Stimulated activated CD8-positive, alpha-beta memory T cell treated with anti-CD3 and anti-CD28 coated beads, Interleukin-4, amount 100 ng/mL, for 4 hours (primary cell): ENCODE measurements at places on chromosomes 7 and 10.

DNA sequence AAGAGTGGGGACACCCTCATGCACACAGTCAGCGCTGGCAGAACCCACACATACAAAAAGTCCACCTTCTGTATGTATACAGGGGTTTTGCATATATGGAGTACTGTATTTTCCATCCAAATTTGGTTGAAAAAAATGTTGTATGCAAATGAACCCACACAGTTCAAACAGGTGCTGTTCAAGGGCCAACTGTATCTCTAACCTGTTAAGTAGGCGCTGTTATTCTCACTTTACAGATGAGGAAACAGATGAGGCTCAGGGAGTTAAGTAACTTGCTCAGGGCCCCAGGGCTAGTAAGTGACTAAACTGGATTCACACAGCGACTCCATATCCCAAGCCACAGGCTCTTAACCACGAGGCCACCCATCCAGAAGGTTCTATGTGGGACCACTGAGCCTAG lies 69.9 kb downstream of the C10orf105 start:
- no peak for DNase-seq

GRCh38 chr7:5687936-5688630 lies 93.4 kb downstream of the RNF216 start:
- DNase-seq, result no peak

DNA sequence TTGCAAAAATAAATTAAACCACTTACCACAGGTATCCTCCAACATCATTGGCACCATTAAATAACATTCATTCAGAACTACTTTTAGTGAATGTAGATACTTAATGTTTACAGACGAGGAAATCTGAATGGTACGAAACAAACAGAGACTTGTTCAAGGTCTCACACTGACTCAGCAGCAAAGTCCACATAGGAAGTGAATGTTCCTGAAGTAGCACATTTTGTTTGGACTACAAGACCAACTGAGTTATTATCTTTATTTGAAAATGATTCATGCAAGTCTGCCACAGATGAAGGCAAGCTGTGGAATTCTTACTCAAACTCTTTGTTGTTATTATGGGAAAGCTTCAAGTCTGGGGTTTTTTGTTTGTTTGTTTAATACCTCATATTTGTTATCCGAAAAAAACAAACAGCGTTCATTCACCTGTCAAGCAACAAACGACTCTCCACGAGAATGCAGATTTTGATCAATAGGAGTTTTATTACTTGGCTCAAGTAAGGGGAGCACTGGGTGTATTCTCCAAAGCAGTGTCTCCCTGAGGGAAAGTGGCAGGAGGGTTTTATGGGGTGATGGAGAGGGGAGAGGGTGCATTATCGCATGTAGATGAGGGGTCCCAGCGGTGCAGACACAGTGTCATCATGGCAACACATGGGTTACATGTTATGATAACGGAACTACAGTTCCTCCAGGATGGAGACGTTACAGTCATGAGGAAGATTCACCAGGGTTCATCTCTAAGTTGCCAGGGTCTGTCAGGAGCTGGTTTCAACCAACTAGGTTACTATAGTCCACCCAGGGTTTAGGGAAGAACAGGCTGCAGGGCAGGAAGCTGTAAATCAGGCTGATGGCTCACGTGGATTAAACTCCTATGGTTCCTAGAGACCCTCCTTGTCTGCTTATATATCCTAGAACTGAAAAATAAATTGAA lies 147.7 kb upstream of the AKR1E2 start:
- DNase-seq, result no peak

GRCh38 chr10:15624401-15625196 lies 95.1 kb downstream of the ITGA8 start:
- no peak for DNase-seq

DNA sequence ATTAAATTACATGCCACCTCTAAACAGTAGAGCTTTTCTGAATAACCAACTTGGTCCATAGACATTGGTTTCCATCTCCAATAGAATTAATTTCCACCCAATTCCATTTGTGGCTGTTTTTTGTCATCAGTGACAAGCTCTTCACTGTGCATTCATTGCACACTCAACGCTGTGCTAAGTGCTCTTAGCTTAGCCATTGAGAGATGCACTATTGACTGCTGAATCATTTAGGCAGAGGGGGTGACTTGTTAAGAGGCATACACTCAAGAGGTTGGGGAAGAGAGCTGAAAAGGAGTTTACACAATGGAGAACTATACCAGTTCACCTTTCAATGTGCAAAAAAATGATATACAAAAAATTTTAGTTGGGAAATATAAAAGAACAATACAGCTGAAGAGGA lies 31.9 kb upstream of the CBLL1 start:
- DNase-seq, result no peak

DNA sequence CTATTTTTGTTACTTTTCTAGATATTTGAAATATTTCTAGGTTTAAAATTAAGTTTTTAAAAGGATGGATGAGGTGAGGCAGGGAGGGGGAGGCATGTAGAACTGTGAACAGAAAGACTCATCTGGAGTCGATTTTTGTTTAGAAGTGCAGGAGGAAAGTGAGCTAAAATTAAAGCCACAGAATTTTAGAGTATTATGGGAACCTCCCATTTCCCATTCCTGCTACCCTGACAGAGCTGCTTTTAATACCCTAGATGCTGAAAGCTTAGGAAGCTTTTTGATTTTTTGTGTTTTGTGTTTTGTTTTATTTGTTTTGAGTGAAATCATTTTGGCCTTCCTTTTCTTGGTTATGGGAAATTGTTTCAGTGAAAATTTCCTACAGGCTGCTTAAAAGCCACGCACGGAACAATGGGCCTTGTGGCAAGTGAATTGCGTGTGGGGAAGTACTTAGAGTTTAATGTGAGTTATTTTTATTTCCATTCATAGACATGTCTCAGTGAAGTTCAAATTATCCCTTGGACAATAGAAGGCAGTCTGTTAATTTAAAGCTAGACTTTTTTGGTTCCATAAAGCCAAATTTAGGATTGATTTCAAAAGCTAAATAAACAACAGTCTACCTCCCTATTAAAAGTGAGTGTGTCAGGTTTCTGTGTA lies 102.0 kb upstream of the HDAC9 start:
- no peak for DNase-seq

GRCh38 chr10:93473161-93473560 lies 9.0 kb downstream of the MYOF start:
- DNase-seq, result no peak

- no peak for DNase-seq
These were observed 89.3 kb downstream of the SLIT1 start for GRCh38 chr10:97096261-97097083.

GRCh38 chr7:41122256-41122987 lies 580.5 kb downstream of the INHBA start:
- DNase-seq, result no peak

- DNase-seq, result no peak
These were observed 60.3 kb downstream of the RASGEF1A start for GRCh38 chr10:43206391-43207235.

DNA sequence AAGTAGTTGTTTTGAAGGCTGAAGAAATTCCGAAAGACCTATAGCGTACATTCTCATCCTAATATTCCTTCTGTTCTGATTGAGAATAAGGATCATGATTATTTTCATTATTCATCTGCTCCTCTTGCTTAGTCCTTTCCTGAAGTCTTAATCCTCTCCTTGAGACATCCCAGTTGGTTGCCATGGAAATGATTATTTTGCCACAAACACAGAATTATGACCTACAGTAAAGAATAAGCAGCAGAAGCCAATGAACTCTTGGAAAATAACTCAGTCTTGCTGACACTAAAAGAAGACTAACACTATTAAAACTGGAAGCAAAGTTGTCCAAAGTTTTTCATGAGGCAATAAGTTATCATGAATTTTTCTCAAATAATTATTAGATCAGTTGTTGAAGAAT lies 47.8 kb upstream of the JAZF1 start:
- no peak for DNase-seq

GRCh38 chr10:60784641-60785040 lies 6.4 kb downstream of the CDK1 start:
- DNase-seq, result no peak

GRCh38 chr7:87111877-87112276 lies 40.4 kb upstream of the DMTF1 start:
- DNase-seq, result no peak

- DNase-seq, result no peak
These were observed 199.4 kb downstream of the KIAA1217 start for GRCh38 chr10:24408365-24408764.

DNA sequence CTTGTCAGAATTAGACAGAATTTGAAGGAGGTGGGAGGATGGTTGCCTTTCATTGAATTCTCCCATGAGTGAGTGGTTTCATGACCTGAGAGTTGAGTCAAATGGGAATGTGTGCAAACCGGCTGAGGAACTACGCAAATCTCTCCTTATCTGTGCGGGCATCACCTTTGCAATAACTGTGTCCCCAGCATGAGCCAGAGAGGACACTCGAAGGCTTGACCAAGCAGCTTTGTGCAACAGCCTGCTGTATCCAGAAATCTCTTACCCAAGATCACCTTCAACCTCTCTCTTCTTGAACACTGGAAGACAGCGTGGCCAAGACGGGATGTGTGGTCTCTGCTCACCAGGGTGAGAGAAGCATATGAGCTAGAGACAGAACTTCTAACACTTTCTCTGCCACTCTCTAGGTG lies 93.8 kb upstream of the IKZF1 start:
- no peak for DNase-seq

- DNase-seq, result no peak
These were observed 23.9 kb downstream of the COL13A1 start for GRCh38 chr10:69825604-69826003.

- peak; percentile 10 for DNase-seq
These were observed 28.6 kb downstream of the PDSS1 start for GRCh38 chr10:26725837-26726727.

DNA sequence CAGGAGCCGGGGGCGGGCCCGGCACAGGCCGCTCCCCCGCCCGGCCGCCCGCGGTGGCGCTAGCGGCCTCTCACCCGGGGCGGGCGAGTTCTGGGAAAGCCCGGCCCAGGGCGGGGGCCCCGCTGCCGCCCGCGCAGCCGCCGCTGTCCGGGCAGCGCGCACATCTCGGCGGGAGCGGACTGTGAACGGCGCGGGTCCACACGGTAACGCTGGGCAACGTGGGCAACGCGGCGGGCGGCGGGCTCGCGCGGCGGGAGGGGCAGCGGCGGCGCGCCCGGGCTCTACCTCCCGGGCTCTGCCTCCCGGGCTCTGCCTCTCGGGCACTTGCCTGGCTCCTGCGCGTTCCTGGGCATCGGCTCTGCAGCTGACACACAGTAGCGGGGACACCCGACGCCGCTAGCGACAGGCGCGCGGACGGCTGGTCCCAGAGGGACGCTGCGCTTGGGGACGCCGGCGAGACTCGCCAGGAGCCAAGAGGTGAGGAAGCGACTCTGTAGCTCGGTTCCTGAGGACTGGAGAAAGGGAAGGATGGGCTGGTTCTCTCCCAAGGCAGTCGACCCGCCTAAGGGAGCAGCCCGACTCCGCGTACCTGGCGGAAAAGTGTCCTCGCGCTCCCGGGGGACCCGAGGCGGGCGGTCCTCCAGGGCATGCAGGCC lies at the start of gene PLCE1:
Gene PLCE1, plus strand, starts transcription at position 150 of the 656 bp plus-strand sequence. CDS start 37,116 bp downstream, outside the sequence.
- DNase-seq, result no peak

- DNase-seq, result no peak
These were observed 403.6 kb downstream of the NRG3 start for GRCh38 chr10:82278401-82279182.

DNA sequence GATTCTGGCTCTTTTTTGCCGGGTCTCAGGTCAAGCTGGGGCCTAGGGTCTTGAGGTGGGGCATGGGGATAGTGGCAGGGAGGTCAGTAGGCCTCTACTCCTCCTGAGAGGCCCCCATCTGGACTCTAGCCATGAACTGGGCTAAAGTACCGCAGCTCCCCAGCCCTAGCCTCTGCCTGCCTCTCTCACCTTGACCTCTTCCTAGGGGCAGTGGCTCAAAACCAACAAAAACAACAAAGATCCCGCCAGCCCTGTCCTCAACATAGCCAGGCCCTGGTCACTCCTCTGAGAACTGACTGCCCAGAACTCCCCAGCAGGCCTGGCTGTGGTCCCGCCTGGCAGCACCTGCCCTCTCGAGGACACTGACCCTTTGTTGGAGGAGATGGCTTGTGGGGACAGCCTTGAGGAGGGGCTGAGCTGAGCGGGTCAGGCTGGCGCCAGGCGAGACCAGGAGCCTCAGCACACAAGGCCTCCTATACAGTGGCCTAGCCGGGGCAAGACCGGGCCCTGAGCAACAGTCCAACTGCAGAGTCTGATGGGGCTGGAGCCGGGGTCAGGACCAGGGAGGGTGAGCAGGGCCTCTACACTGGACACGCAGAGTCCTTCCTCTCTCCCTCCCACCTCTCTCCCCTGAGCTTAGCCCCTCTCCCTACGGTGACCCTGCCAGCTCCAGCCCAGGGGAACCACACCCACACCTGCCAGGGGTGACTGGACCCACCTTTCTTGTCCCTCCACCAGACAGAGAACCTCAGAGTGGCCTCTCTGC lies 11.6 kb upstream of the PPIF start:
- no peak for DNase-seq

GRCh38 chr10:58920655-58921003 lies 255.8 kb upstream of the PHYHIPL start:
- DNase-seq, result no peak

- no peak for DNase-seq
These were observed 779.4 kb upstream of the LRRN3 start for GRCh38 chr7:110311556-110311955.

DNA sequence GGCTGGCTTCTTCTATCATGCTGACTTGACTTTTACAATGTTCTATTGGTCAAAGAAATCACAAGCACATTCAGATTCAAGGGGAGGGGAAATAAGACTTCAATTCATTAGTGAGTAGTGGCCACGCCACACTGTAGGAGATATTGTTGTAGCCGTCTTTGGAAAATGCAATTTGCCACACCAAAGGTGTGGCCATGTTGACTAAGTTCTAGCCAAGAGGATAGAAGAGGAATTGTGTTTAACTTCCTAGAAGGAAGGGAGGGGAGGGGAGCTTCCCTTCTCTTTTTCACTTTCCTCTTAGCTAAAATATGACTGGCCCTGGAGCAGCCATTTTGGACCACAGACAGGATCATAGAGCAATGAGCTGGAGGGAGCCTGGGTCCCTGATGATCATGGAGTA lies 3.4 kb upstream of the PRKAR2B start:
- no peak for DNase-seq

DNA sequence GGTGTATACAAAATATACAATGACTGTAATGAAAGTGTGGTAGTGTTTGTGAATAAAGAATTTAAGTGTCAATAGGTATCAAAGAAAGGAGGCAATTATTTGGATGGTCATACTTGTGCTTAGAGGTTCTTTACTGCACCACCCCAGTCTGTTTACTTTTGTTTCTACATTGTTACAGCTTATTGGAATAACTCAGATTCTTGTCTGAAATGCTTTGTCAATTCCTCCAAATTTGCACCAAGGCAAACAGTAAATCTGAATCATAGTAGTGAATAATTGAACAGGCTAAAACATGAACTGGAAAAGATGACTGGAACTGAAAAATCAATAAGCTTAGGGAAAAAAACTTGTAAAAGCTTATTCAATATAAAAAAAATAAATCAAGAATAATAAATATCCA lies 319.2 kb downstream of the EXOC4 start:
- no peak for DNase-seq

DNA sequence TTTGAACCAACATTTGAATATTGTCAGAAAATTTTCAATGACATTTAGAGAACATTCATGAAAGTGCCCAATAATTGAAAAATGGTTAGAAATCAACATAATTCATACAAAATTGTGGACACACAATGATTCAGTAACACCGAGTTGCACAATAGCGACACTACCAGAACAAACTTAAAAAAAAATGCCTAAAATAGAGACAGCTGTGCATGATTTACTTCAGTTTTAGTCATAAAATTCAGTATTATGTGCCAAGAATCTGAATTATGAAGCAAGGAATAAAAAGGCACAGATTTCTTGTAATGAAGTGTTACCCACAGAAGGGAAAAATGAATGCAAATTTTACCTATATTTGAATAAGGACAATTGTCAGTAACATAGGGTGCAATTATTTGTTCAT lies 396.0 kb downstream of the SEMA3D start:
- DNase-seq, result no peak
